ENCODE measurements at places on chromosomes 3 and 15.

- DNase-seq, result no peak
Observed at GRCh38 chr3:16222547-16222946, 42.2 kb downstream of the DPH3 start.

DNA sequence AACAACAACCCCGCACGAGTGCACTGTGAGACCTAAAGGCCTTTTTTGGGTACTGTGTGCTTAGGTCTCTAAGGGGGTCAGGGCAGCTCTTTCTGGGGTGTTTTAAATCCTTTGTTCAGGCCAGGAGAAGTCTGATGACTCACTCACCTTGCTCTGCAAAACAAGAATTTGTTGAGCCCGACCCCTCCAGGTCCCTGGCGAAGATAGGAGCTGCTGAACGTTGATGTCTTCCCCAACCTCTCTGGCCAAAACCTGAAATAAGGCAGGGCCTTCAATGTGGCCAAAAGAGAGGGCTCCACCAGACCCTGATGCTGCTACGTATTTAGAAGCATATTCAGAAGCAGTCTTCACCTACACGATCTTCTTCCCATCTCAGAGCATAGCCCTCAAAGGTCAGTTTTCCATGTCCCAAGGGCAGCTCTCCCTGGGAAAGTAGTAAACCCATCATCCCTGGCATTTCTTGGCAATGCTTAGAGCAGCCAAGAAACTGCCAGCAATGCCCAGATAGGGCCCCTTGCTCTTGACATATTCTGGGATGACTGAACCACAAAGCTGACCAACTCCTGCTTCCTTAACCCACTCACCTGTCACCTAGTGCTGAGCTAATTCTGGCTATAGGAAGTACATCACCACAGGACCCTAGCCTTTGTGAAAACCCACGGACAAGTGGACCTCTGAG lies 27.1 kb downstream of the CCDC13 start:
- no peak for DNase-seq

DNA sequence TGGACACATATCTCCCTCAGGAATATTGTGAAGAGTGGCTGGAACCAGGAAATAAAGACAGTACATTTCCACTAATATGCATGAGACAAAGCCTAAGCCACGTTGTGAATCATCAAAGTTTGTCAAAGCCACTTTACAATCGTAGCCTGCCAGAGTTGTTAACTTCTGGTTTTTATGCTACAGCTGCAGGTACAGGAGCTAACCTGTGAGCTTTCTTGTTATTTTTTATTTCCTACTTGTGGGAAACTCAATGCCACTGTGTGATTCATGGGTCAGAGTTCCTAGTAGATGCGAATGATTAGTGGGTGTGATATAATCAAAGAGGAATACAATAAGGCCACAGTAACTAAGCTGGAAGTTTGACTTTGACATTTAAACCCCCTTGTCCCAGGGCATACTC lies 44.4 kb upstream of the TEX9 start:
- no peak for DNase-seq

GRCh38 chr3:66923969-66924368 lies 74.1 kb upstream of the KBTBD8 start:
- DNase-seq, result no peak

- DNase-seq, result no peak
Observed at GRCh38 chr3:67196677-67197076, 198.6 kb downstream of the KBTBD8 start.

All from activated T-helper 1 cell treated with anti-CD3 and anti-CD28 coated beads, Interleukin-12 subunit alpha, Interleukin-12 subunit beta, Interleukin-2, Interleukin-4 antibody, amounts not matched to agents 30 ng/mL and 10 ng/mL and 1 ng/mL, durations not matched to agents 14 hours and 24 hours and 36 hours (primary cell).